ENCODE measurements at places on chromosomes 5 and 9.
A peak's percentile ranks its signal among the peaks of the same experiment; 100 is the strongest.

DNA sequence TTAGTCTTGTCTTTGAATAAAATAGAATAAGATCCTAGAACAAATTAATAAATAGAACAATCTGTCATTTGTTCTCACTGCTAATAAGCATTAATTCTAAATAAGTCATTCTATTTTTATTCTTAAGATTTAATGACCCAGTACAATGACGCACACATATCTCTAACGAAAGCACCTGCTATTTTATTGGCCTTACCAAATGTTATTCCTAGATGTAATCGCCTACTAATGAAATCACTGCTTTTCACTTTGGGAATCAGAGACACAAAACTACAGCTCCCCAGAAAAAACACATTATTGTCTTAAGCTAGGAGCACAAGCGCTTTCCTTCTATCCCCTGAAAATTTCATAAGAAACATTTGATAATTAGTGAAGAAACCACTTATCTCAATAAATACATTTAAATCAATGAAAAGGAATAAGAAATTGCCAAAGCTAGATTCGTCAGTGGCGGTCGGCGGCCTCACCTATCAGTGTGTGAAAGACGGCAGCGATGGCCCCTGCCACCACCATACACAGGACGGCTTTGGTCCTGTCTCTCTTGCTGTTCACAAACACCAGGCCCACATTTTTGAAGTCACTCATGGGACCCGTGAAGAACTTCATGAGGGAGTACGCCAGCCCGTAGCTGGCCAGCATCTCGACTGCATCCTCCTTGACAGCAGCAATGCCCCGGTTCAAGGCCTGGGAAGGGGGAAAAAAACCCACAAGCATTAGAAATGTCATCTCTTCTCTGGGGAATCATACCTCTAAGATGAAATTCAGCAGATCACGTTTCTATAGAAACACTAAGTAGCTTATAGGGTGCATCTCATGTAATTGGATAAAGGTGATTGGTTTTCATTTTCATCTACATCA, 102.8 kb downstream of the ANKH start:
- no peak for DNase-seq

GRCh38 chr5:35777358-35778087, 79.2 kb upstream of the IL7R start:
- DNase-seq = peak; percentile 88

DNA sequence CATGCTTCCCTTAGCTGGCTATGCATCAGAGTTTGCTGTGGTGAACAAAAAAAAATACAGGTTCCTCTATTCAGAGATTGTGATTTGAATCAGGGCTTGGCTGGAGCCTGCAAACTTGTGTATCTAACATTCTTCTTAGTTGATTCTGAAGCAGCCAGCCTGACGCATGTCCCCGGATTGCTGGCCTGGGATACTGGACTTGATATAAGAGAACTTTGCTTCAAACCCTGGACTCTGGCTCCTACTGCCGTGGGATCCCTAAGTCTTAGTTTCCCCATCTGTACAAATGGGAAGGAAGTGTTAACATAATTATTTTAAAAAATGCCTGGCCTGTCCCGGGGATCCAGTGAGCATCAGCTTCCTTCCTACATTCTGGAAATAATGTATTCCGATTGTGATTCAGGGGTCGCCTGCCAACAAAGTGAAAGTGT, 292.8 kb downstream of the ARHGEF28 start:
- DNase-seq = peak; percentile 31

DNA sequence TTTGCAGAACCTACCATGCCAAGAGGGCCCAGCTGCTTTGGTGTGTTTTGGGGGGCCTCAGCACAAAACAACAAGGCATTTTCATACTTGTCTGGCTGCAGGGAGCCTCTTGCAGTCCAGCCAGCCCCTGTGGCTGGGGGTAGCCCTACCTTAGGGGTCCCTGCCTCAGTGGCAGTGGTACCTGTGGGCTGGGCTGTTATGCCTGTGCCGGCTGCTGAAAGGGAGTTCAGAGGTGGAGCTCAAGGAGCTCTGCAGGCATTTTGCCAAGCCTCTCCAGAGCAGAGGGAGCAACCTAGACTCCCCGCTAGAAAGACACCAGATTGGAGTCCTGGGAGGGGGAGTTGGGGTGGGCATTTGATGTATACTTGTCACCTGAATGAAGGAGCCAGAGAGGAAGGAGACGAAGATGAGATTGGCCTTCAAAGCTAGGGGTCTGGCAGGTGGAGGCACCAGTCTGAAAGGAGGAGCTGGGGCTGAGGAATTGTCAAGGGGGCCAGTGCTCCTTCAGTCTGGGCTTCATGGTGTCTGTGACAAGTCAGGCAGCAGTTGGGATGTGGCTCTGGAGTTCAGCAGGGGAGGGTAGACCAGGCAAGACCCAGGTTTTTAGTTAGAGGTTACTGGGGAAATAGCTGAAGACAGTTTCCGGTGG, 1.5 kb downstream of the SHROOM1 start:
- no peak for DNase-seq

- DNase-seq = peak; percentile 64
Measured at GRCh38 chr9:109775516-109775915, 4.5 kb upstream of the PALM2AKAP2 start.

- no peak for DNase-seq
Measured at GRCh38 chr9:136675477-136676296, 11.6 kb downstream of the AGPAT2 start.

GRCh38 chr5:140109018-140109758, 4.7 kb upstream of the PURA start:
- no peak for DNase-seq

- DNase-seq = peak; percentile 73
Measured at GRCh38 chr9:127828262-127829031, 25.8 kb downstream of the FPGS start.

DNA sequence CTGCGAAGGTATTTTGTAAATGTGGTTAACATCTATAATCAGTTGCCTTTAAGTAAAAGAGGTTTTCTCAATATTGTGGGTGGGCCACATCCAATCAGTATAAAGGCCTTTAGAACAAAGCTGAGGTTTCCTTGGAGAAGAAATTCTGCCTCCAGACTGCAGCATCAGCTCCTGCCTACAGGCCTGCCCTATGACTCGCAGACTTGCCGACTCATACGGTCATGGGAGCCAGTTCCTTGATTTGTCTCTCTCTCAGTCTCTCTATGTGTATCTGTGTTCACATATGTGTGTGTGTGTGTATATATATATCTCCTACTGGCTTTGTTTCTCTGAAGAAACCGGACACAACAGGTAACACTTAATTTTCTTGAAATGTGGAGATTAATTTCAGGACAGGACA, 45.3 kb downstream of the SLC36A1 start:
- peak; percentile 64 for DNase-seq

- peak; percentile 43 for DNase-seq
Measured at GRCh38 chr5:37710965-37711364, 128.9 kb downstream of the GDNF start.

DNA sequence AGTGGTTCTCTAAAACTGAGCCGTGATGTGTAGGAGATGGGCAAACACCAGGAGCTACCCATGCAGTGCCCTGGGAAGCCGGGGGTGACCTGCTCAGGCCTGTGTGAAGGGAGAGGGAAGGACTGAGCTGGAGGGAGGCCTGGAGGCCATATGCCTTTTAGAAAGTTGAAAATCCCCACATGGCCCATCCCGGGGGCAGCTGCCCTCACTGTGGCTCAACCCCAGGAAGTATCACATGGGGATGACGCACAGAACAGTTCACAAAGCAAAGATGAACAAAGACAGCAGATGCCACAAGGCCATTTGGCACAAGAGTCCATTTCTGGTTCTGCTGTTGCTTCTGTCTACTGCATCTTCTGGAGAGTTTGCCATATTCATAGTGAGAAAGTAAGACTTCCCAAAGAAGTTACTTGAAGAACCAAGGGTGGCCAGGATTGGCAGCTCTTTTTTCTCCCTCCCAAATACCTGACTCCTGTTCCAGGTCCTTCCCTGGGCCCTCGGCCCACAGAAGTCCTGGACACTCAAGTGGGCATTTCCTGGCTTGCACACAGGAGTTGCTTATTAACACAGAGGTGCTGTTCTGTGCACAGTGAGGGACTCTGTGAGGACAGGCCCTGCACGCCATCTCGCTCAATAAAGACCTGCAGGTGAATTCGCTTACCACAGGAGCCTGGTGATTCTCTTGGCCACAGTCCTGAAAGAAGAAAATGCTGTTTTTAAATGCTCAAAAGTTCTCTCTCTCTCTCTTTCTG, 25.1 kb downstream of the ACSL6 start:
- DNase-seq = no peak

DNA sequence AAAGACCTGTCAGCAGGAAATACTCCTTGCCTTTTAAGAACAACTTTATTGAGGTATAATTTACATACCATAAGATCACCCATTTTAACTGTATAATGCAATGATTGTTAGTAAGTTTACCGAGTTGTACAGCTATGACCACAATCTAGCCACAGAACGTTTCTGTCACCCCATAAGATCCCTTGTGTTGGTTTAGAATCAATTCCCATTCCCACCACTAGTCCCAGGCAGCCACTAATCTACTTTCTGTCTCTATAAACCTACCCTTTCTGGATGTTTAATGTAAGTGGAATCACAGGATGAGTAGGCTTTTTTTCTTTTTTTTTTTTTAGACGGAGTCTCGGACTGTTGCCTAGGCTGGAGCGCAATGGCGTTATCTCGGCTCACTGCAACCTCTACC, 4.4 kb downstream of the GPR107 start:
- DNase-seq = no peak

DNA sequence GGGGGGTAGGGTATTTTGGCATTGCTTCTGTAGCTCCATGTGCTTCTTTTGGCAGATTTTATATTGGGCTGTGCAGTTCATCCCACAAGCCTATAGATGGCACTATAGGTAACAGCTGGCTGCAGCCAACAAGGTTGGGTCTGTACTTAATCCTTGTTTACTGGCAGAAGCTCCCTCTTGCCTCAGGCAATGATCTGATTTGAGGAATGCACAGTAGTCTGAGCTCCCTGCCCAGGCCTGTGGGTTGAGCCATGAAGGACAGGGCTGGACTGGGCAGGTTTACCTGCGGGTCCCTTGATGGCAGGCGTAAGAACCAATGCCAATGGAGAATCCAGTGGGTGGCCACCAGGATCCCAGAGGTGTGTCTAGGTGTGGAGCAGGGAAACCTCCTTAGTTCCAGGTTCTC, 11.7 kb upstream of the OR1J2 start:
- DNase-seq = peak; percentile 64

- no peak for DNase-seq
Measured at GRCh38 chr5:92328584-92329259, 945.6 kb upstream of the ARRDC3 start.

- DNase-seq = peak; percentile 44
Measured at GRCh38 chr9:91802391-91802790, 147.6 kb downstream of the ROR2 start.

DNA sequence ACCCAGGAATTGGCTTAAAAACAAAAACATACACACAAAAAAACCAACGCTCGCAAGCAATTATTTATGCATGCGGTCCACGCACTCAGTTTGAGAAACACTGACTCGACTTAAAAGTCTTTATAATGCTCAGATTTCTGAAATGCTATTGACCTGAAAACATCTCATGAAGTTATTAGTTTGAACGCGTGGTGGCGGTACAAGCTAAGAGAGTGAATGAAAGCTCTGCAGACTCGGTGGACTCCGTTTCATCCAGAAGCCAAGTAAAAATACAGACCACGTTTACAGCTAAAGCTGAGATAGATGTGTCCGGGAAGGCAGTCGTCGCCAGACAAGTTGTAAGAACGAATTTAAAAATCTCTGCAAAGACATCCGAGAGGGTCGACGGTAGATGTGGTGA, at the start of gene PCDHB6:
TSS of gene PCDHB6 (plus strand) at position 246 of the 400 bp plus-strand sequence. CDS start 201 bp downstream, outside the sequence.
- DNase-seq = peak; percentile 27

GRCh38 chr9:137484551-137485315, 25.6 kb upstream of the NSMF start:
- DNase-seq = no peak

- peak; percentile 20 for DNase-seq
Measured at GRCh38 chr9:21968331-21969010, 25.7 kb downstream of the CDKN2A start.

GRCh38 chr5:82396396-82396795, 118.2 kb upstream of the RPS23 start:
- DNase-seq = peak; percentile 33

GRCh38 chr5:61650661-61651060, 318.6 kb downstream of the ZSWIM6 start:
- no peak for DNase-seq

DNA sequence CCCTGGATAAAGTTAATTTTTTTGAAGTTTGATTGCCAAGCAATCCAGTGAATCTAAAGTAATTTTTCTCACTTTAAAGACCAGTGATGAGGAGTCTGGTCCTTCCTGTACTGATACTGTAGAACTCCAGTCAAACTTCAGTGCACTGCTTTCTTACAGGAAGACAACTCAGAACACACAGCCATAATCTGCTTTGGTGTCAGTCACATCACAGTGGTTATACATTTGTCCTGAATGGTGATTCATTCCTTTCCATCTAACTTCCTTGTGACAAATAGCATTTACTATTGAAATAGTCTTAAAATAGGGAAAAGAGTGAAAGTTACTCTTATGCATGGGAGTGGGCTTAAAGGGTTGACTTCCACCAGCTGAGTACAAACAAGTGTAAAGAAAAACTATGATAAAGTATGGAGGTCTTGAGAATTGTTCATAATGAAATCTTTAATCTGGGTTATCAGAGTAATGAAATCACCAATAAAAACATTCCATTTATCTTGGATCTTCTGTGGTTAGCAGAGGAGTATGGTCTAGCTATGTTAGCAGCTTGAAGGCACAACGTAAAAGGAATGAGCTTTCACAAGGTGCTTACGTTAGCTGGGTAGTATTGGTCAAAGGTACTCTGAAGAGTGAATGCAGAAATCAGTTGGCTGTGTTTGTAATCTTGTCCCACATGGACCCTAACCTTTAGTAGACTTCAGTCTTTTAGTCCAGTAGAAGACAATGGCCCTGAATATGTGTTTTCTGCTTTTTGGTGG, 41.5 kb downstream of the DCP2 start:
- DNase-seq = peak; percentile 59

DNA sequence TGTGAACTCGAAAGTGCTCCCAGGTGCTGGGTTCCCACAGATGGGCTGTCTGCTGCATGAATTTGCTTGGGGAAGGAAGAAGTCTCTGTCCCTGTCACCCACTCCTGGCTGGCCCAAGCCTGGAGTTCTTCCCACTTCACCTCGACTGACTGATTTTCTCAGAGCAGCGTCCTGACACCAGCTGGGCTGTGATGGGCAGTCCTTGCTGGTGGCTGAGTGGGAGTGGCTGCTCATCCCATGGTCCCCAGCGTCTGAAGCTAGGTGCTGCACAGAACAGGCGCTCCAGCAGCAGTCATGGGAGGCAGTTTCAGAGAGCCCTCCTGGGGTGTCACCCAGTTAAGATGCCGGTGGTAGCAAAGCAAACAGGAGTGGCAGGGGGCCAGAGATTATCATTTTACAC, 10.1 kb upstream of the NEURL1B start:
- DNase-seq = no peak

GRCh38 chr9:37668116-37668601, 17.4 kb downstream of the FRMPD1 start:
- DNase-seq = peak; percentile 3

- no peak for DNase-seq
Measured at GRCh38 chr5:56699538-56699937, 115.8 kb upstream of the MAP3K1 start.

- no peak for DNase-seq
Measured at GRCh38 chr5:111726986-111727385, 30.0 kb downstream of the NREP start.
